Fibroblast of pulmonary artery (primary cell): ENCODE measurements at places on chromosomes 7 and 10.
A peak's percentile ranks its signal among the peaks of the same experiment; 100 is the strongest.

DNA sequence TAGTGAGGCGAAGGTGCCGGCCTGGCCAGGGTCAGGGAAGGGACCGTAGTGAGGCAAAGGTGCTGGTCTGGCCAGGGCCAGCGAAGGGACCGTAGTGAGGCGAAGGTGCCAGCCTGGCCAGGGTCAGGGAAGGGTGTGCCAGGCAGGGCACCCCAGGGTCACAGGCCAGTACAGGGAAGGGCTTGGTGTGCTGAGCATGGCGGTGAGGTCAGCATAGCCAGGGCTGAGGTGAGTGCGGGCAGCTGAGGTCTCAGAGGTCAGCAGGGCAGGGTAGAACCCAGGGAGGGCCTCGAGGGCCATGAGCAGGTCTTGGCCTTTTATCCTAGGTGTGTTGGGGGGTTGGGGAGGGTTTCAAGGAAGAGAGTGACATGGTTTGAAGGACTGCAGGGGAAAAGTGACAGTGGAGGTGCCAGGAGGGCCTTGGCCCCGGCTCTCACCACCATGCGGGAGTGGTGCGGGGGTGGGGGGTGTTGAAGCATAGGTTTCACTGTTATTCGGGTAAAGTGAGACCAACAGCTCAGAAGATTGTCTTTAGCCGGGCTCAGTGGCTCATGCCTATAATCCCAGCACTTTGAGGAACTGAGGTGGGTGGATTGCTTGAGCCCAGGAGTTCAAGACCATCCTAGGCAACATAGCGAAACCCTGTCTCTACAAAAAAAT, 93.3 kb downstream of the CHST15 start:
- DNase-seq = no peak

DNA sequence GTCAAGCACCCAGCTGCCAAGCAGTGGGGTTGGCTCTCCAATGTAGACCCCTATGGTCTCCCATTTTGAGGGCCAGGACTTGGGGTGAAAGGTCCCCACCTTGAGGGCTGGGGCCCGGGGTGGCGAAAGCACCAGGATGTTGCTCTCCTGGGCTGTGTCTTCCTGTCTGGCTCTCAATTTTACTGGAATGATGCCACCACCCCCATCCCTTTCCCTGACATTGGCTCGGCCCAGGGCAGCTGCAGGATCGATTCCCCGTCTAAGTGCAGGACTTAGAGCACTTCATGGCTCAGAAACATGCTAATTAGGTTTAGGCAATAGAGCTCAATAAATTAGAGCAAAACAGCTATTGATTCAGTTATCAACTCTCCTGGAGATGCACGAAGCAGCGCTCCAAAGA, 27.0 kb upstream of the HSPA12A start:
- DNase-seq = no peak

DNA sequence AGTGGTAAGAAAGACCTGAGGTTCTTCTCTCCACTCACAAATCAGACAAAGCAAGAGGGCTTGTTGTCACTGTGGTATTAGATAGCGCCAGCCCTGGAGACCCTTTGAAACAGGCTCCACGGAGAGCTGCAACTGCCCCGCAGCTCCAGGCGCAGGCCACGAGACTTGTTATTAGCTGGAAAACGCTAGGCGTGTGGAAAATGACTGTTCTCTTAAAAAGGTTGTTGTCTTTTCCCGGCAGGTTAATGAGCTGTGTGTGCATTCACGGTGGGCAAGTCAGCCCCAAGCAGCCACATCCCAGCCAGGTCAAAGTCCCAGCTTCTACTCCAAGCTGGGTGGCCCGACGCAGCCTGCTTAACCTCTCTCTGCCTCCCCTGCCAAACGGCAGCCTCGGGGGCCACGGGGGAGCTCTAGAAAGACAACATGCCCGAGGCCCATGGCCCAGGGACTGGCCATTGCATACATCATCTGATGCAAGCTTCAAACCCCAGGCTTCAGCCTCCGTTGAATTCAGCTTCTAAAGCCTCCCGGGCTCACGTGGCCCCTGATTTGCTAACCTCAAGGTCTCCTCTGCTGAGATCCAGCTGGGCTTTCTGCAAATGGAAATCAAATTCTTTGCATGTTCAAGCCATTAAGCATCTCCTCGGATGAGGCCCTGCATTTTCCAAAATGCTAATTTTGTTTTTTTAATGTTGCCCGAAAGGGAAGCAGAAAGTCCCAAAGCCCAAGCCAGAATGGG, 61.3 kb upstream of the DNAAF5 start:
- DNase-seq = peak; percentile 41

- DNase-seq = peak; percentile 69
Measured at GRCh38 chr7:46291601-46292150, 370.6 kb upstream of the IGFBP3 start.

GRCh38 chr10:53770903-53771302, 998.3 kb upstream of the MBL2 start:
- DNase-seq = no peak

DNA sequence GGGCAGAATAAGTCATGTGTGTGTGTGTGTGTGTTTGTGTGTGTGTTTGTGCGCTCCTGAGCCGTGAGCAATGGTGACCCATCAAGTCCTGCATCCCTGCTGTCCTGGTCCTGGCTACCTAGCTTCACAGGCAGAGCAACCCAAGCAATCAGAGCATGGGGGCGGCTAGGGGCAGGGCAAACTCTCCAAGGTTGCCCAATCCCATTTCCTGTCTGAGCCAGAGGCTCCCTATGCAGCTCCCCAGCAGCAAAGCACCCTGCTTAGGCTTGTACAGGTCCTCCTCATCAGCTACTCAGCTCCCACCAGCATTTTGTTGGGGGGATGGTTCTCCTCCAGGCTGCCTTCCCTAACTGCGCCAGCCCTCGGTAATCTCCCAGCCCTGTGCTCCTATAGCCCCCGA, 31.1 kb upstream of the CRHR2 start:
- DNase-seq = peak; percentile 29

DNA sequence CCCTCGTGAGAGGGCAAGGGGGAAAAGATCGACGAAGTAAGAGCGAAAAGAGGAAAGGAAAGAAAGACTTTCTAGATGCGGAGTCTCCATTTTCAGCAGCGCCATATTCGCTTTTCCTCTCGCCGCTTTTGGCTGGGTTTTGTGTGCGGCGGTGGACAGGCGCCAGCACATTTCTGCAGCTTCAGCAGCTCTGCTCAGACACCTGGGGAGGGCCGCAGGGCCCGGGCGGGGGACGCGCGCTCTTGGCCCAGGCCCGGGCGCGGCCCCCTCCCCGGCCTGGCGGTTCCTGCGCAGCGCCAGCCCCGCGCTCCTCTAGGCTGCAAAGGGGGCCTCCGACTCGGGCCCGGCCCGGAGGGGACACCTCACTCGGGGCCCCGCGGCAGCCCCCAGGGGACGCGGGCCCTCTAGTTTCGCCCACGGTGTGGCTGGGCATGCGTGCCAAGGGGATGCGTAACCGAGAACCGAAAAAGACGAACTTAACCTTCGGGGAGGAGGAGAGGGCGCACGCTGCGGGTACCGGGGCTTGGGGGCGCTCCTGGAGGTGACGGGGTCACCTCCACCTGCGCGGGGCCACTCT, 34.5 kb upstream of the EBLN1 start:
- DNase-seq = peak; percentile 60

DNA sequence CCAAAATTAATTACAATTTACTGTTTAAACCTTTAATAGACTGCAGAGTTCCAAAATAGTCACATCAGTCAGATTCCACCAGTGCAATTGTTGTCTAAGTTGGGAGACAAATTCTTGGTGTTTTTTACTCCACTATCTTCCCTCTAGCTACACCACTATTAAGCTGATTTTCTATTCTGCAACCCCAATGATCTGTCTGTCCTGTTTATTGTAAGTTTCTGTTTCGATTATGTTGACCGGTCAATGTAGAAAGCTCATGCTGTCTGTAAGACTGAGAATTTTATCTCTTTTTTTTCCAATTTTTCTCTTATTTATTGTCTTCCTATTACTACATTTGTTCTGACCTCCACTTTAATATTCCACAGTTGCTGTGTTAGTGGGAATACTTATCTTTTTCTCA, 557.5 kb downstream of the SH2D4B start:
- DNase-seq = no peak

- no peak for DNase-seq
Measured at GRCh38 chr10:130900441-130901160, 410.9 kb downstream of the TCERG1L start.

- no peak for DNase-seq
Measured at GRCh38 chr10:89524279-89524678, 11.1 kb downstream of the SLC16A12 start.

DNA sequence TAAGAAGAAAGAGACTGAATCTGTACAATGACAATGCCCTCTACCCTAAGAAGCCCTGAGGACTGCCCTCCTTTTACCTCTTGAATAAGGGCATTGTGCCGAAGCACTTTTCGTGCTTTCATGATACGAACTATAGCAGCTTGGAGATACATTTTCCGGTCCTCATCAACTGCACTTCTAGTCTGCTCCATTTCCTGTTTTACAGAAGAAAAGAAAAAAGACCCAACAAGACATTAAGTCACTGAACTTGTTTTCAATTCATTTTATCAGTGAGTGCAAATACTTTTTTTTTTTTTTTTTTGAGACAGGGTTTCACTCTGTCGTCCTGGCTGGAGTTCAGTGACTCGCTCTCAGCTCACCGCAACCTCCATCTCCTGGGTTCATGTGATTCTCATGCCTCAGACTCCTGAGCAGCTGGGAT, 78.4 kb downstream of the CUL2 start:
- peak; percentile 33 for DNase-seq

DNA sequence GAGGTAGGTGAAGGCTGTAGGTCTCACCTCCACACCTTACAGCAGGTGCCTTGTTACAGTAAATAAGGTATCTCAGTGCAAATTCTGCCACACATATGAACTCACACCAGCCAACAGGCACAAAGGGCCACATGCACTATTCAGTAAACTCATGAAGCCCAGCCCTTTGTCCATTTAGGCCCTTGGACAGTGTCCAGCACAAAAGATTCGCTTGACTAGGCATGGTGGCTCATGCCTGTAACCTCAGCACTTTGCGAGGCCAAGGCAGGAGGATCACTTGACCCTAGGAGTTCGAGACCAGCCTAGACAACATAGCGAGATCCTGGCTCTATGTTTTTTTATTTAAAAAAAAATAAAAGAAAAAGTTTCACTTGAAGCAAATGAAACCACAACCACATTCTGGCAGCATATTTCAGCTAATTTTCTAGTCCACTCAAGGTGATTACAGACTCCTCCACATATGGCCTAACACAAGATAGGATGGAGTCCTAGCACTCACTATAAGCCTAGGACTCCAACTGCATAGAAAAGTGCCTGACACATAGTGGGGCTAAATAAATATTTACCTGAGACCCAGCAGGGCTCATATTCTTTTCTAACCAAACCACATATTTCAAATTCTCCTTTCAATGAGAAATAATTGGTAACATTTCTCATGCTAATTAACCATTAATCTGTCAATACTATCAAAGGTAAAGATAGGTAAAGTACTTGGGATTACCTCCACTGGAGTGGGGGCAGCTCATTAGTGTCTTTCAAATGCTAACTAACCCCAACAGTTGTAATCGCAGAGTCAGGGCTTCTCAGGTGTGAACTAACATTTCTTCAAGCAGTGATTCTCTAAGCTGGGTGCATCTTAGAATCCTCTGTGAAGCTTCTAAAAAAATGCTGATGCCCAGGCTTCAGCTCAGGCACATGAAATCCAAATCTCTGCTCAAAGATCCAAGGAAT, 4.5 kb upstream of the ANKRD1 start:
- DNase-seq = no peak

- DNase-seq = no peak
Measured at GRCh38 chr10:14787938-14788337, 13.2 kb upstream of the FAM107B start.

GRCh38 chr7:41763626-41764025, 60.7 kb upstream of the INHBA start:
- no peak for DNase-seq

- no peak for DNase-seq
Measured at GRCh38 chr10:61142987-61143386, 199.0 kb upstream of the RHOBTB1 start.

DNA sequence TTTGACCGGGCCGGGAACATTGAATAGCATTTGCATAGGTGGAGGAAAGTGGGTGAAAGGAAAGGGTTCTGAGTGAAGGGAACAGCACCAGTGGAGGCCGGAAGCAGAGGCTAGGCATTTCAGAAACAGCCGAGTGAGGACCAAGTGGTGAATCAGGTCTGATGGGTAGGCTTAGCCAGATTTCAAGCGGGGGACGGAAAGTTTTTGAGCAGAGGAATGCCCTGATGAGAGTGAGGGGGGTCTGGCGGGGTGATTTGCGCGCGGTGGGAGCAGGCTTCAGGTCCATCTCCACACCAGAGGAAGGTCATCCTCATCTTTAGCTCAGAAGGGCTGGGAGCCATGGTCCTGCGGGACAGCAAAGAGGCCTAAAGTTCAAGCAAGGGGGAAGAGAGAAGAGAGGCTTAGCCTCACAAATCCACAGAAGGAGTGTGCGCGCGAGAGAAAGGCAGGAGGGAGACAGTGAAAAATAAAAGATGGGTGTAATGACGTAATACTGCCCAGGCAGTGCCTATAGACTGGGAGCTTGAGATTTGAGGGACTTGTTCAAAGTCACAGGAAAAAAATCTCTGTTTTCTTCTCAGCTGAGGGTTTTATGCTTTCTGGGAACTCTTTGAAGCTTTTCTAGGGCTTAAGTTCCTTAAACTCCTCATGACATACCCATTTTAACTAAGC, 1.0 kb upstream of the DENND2A start:
- no peak for DNase-seq

DNA sequence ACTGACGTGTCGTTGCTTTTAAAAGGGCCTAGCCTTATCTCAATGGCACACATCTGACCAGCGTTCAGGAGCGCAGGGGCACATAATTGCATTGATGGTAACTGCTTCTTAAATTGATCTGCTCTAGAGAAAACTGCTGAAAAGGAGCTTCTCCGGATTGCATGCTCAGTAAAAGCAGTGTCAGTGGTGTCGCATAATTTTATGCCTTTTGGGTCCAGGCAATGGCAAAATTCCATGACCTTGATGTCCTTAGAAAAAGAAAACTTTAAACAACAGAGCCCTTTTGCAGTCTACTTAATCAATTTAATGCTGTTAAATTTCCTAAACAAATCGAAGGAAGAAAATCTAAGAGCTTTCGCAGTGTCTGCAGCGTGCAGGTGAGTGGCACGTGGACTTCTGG, 75.7 kb downstream of the PTPRE start:
- no peak for DNase-seq

- no peak for DNase-seq
Measured at GRCh38 chr7:114086537-114086913, 167.7 kb upstream of the PPP1R3A start.

- peak; percentile 67 for DNase-seq
Measured at GRCh38 chr10:114822444-114823076, 980 bp downstream of the FHIP2A start.

DNA sequence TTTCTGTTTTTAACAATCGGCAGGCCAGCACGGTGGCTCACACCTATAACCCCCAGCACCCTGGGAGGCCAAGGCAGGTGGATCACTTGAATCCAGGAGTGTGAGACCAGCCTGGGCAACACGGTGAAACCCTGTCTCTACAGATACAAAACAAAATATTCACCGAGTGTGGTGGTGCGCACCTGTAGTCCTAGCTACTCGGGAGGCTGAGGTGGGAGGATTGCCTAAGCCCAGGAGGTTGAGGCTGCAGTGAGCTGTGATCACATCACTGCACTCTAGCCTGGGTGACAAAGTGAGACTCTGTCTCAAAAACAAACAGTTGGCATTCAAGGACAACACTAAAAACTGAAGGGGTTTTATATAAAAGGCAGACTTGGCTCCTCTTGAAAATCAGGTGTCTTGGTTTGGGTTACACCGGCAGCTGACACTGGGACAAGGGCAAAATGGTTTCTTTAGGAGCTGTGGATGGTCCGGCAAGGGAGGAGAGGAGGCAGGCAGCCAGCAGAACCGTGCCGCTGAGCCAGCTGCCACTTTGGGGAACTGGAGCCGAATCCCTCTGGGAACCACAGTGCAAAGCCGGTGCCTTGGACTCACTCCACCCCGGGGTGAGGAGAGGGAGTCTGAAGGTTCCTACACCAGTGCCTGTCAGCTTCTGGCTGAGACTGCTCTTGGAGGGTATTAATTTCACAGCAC, 52.6 kb downstream of the CHST3 start:
- DNase-seq = no peak
